ENCODE measurements at places on chromosomes 7 and 10. TPM values are rescaled to one million over a fixed set of nuclear protein-coding genes. Genes with fewer than 3 reads are reported as not detected.

Gene RASA4B
- total RNA-seq = 8.9 TPM

Gene FRMPD2
- total RNA-seq = 0.18 TPM

- peaks cover 4% of the 10 kb centered on the region for H3K27me3 ChIP-seq
- peak overlapping the region; percentile 66 for H3K4me3 ChIP-seq
- H3K36me3 ChIP-seq = no peaks in the 10 kb centered on the region
- peak; percentile 73 for DNase-seq
- H3K4me1 ChIP-seq = peaks cover 14% of the 10 kb centered on the region
Observed at GRCh38 chr10:43689618-43689954, 40.9 kb upstream of the ZNF32 start.

Gene STEAP1
- 5.5 TPM for total RNA-seq

- DNase-seq = no peak
- H3K36me3 ChIP-seq = peaks cover 5% of the 10 kb centered on the region
- no peak overlapping the region for H3K4me3 ChIP-seq
- H3K27ac ChIP-seq = peak overlapping the region; percentile 80
Observed at GRCh38 chr7:28731092-28731658, 227.0 kb downstream of the TRIL start.

- H3K4me1 ChIP-seq = no peaks in the 10 kb centered on the region
- DNase-seq = no peak
- no peak overlapping the region for H3K27ac ChIP-seq
- no peaks in the 10 kb centered on the region for H3K27me3 ChIP-seq
- H3K36me3 ChIP-seq = no peaks in the 10 kb centered on the region
- H3K4me3 ChIP-seq = no peak overlapping the region
Observed at GRCh38 chr7:78691584-78691983, 761.9 kb downstream of the MAGI2 start.

GRCh38 chr10:58712141-58712540, 199.5 kb downstream of the BICC1 start:
- H3K36me3 ChIP-seq = no peaks in the 10 kb centered on the region
- peaks cover 3% of the 10 kb centered on the region for H3K4me1 ChIP-seq
- no peaks in the 10 kb centered on the region for H3K27me3 ChIP-seq
- no peak overlapping the region for H3K4me3 ChIP-seq
- no peak for DNase-seq

GRCh38 chr10:101974091-101974971, 81.6 kb downstream of the ARMH3 start:
- peak overlapping the region; percentile 59 for H3K27ac ChIP-seq
- no peak overlapping the region for H3K4me3 ChIP-seq
- H3K4me1 ChIP-seq = peaks cover 2% of the 10 kb centered on the region
- H3K36me3 ChIP-seq = peaks cover 27% of the 10 kb centered on the region
- no peaks in the 10 kb centered on the region for H3K27me3 ChIP-seq
- peak; percentile 60 for DNase-seq

Gene ENTPD1
- 14.9 TPM for total RNA-seq

- no peak for DNase-seq
- H3K27me3 ChIP-seq = no peaks in the 10 kb centered on the region
- H3K4me1 ChIP-seq = peaks cover 11% of the 10 kb centered on the region
- H3K27ac ChIP-seq = no peak overlapping the region
- H3K36me3 ChIP-seq = no peaks in the 10 kb centered on the region
- no peak overlapping the region for H3K4me3 ChIP-seq
Observed at GRCh38 chr7:45584261-45585210, 10.4 kb downstream of the ADCY1 start.

GRCh38 chr7:134866617-134867016, 87.2 kb downstream of the CALD1 start:
- peaks cover 4% of the 10 kb centered on the region for H3K4me1 ChIP-seq
- DNase-seq = peak; percentile 90
- H3K27ac ChIP-seq = peak overlapping the region; percentile 75
- no peaks in the 10 kb centered on the region for H3K27me3 ChIP-seq

DNA sequence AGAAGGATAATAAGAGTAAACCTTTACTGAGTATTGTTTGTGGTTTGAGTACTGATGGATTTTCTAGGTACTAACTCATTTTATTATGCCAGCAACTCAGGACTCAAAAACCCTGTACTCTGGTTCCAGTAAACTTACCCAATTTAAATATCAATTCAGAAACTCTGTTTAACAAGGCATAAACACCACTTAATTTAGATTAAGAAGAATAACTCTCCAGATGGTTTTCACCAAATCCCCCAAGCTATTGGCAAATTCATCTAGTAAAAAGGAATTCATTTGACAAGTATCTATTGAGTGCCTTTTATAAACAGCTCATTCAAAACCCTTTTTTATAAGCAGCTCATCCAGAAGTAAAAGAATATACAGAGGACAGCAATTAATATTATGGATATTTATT, 572.4 kb downstream of the PHTF2 start:
- no peak overlapping the region for H3K4me3 ChIP-seq
- no peak for DNase-seq
- H3K36me3 ChIP-seq = no peaks in the 10 kb centered on the region
- no peaks in the 10 kb centered on the region for H3K4me1 ChIP-seq
- H3K27me3 ChIP-seq = no peaks in the 10 kb centered on the region
